ENCODE measurements at places on chromosomes 6 and 20.

GRCh38 chr6:160455081-160455480 is 106.9 kb downstream of the SLC22A3 start:
- DNase-seq: no peak

DNA sequence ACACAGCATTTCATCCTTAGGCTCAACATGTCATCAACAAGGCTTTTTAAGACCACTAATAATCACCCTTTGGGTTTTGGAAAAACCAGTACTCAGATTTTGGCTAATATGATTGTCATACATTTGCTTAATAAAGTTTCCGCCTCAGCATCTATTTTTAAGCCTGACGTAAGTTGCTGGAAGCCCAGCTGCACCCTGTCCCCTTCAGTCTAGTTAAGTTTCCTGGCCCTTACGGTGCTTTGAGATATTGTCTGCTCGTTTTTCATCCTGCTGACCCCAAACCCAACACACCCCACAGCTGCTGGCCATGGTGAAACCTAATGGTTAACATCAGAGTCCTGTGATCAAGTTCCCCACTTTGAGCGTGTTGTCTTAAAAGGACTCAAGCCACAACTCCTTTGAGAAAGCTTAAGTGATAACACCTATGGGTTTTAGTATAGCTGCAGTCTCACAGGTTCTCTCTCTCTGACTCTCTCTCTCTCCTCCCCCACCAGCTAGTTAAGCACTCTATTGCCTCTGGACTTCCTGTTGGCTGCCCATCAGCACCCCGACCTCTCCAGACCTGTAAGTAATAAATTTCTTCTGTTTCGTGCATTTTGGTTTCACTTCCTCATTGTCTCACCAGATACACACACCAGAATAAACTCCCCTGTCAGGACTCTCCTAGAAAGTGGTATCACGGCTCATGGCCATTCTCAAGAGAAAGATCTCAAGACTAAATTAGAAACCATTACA is 802.0 kb downstream of the C6orf118 start:
- no peak for DNase-seq

DNA sequence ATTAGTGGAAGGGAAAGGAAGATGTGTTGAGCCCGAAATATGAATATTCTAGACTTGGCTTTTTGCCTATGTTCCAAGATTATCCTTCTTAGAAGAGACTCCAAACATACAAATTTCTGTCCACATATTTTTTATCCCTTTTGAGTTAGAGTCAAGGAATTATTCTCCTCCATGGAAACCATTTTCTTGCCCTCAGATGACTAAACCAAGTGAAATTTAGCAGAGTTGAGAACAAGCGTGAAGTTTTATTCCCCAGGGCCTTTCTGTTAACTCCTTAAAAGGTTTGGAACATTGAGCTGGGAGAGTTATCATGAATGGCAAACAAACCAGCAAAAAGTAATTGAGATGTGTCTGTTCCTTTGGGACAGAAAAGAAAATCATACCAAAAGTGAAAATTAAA is 286.1 kb upstream of the PLCB4 start:
- no peak for DNase-seq

GRCh38 chr6:31651602-31652191 is 764 bp downstream of the BAG6 start:
- no peak for DNase-seq

GRCh38 chr6:390914-391558 is 516 bp upstream of the IRF4 start:
- DNase-seq: no peak

- DNase-seq: no peak
Measured at GRCh38 chr20:61404303-61404702, 152.2 kb downstream of the CDH4 start.

DNA sequence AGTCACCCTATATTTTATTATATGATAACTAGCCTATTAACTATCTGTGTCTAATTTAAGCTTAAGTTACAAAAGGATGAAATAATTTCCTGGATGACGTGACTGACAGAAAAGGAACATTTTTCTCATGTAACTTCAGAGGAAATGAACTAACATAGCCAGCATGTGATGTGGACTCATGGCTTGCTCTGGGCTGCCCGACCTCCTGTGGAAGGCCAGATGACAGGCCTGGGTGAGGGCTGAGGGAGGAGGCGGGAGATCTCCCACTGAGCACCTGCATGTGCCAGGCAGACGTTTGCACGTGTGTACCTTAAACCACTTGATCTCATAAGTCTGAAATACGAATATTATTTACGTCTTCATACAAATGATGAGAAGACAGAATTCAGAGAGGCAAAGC is 321.1 kb downstream of the SYNE1 start:
- DNase-seq: no peak

GRCh38 chr6:120200853-120201252 is 851.3 kb upstream of the MAN1A1 start:
- no peak for DNase-seq

GRCh38 chr6:36615018-36615761 is 21.0 kb downstream of the SRSF3 start:
- DNase-seq: no peak

DNA sequence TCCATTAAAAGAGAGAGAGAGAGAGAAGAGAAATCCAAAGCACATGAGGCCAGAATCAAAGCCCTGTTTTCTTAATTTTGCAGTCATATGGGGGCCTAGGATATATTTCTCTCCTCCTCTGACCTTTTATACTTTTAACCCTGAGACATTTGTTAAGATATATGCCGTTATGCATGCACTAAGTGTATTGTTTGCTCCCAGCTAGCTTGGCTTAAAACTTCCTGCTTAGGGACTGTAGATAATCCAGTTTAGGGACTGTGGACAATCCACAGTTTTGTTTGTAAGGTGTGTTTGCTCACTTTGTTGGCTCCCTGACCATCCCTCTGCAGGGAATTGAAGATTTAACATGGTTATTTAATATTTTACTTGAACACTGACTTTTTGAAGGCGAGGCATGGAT is 166.3 kb upstream of the TSHZ2 start:
- no peak for DNase-seq

- no peak for DNase-seq
Measured at GRCh38 chr20:48448666-48449600, 378.9 kb downstream of the PREX1 start.

- no peak for DNase-seq
Measured at GRCh38 chr6:14128012-14128411, 10.4 kb downstream of the CD83 start.

DNA sequence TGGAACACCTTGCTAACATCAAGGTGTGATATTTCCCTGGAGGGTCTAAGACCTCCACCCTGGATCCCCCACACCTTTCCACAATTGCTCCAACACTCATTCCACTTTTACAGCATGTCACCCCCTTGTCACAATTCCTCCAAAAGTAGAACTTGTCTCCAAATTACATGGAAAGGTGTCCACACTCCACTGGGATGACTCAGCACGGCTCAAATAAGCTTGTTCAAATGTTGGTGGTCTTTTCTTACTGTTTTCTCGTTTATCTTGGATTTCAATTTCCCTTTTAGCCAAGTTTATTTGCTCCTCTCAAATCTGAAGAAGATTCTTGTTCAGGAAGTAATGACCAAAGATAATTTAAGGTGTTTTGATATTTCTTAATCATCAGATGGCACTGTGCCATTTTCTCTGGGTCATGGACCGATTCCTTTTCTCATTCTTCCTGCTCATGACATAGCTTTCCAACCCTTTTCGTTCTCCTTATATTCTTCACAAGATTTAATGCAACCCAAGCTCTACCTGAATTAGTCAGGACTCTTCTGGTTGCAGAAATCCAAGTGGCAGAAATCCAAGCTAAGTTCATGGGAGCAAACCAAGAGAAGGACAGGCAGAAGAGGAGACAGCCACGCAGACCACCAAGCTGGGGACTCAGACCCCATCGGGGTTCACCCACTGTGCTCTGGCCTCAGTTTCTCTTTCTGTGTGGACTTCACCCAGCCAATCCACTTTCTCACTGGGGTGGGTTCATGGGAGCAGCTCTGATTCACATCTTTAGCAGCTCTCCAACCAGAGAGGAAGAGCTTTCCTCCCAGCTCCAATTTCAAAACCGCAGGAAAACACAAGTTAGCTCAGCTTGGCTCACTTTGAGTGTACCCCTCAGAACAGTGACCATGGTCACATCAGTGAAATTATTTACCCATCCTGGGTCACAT is 110.5 kb upstream of the CDYL start:
- DNase-seq: no peak

DNA sequence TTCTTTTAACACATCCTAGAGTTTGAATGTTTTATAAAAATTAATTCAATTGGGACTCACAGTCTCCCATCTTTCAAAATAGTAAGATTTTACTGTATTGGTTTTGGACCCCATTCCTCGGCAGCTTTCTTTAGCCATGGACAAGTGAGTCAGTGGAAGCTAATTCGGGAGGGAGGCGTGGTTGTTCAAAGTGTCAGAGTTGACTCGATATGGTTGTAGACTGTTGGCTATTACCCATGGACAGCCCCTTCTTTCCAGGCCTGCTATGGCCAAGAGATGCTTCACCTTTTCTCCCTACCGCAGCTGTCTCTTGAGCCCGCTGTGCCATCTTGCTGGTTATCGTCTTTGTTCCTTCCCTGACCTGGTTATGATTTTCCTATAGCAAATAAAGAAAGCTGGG is 243.0 kb downstream of the CD83 start:
- DNase-seq: no peak

DNA sequence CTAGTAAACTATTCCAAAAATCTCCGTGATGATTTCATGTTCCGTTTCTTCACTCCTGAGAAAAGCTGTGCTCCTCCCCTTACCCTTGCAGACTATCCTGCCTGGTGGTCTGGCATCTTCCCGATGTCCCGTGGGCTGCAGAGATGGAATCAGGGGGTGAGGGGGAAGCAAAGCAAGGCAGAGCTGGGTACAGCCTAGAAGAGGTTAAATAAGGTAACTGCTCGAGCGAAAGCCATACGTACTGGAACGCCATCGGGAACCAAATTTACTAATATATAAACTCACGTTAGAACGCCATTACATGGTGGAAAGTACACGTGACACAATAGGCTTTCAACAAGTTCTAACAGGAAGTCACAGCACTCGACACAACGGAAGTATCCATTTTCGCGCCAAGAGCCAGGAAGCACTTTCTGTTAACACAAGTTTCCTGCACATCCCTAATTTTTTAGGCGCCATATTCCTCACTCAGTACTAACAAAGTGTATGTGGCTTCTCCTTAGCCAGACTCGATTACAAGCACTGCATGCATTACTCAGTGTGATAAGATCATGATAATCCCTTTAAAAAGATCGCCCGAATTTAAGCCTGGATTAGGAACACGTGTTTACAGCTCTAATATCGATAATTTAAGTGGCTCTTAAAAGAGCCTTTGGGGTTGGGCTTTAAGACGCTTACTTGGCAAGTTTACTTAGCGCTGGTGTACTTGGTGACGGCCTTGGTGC is 101.6 kb upstream of the PRSS16 start:
- peak; percentile 86 for DNase-seq

DNA sequence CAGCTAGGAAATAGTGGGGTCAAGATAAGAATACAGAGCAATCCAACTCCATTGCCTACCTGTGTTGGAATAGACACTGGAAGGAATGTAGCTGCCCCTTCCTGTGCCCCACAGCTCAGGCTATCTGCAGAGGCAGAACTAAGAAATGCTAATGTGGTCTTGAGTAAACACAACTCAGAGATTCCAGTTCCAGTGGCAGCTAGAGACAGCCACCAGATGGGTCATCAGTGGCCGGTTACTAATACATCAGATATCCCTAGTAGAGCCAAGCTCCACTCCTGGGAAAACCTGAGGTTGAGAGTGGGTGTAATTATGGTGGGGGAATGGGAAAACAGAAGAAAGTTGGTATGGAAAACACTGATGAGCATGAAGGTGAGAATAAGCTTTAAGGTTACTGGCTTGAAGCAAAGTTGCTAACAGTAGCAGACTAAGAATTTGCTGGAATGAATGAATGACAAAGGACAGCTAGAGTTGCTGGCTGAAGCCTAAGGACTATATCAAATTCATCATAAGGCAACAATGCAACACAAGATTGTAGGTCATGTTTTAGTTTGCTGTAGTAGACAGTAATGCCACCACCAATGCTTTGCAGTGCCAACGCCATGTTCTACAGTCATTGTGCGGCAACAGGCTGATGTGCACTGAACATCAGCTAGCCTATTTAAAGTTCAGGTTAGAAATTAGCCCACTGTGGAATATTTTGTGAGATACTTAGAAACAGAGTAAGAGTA is 28.3 kb upstream of the FAM83C start:
- no peak for DNase-seq

- DNase-seq: no peak
Measured at GRCh38 chr6:84739866-84740208, 24.6 kb downstream of the TBX18 start.

GRCh38 chr6:21713481-21713880 is 119.9 kb downstream of the SOX4 start:
- no peak for DNase-seq

DNA sequence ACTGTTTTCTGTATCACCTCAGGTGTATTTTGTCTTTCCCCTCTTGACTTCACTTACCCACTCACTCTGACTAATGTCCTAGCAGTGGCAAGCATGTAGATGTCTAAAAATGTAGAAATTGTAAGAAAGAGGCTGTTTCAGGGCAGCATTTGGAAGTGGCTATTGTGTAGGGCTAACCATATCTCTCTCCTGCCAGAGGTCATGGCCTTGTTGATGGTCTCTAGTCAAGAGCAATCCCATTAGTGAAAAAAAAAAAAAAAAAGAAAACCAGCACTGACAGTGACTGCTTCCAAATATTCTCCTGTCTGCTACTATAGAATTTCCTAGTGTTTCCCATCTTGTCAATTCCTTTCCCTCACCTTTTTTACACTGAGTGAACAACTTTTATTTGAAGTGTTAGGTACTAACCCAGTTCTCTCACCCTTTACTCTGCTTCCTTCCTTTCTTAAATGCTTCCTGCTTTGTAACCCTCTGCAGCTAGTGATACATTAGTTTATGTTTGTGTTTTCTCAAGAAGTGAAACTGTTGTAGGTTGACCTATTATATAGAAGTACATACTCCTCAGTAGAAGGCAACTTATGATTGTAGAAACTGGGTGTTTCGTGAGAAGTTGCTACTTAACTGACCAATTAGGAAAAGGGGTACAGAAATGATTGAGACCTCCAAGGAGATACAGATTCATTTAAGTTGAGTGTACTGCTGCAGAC is 174.1 kb upstream of the PTPRK start:
- DNase-seq: no peak

DNA sequence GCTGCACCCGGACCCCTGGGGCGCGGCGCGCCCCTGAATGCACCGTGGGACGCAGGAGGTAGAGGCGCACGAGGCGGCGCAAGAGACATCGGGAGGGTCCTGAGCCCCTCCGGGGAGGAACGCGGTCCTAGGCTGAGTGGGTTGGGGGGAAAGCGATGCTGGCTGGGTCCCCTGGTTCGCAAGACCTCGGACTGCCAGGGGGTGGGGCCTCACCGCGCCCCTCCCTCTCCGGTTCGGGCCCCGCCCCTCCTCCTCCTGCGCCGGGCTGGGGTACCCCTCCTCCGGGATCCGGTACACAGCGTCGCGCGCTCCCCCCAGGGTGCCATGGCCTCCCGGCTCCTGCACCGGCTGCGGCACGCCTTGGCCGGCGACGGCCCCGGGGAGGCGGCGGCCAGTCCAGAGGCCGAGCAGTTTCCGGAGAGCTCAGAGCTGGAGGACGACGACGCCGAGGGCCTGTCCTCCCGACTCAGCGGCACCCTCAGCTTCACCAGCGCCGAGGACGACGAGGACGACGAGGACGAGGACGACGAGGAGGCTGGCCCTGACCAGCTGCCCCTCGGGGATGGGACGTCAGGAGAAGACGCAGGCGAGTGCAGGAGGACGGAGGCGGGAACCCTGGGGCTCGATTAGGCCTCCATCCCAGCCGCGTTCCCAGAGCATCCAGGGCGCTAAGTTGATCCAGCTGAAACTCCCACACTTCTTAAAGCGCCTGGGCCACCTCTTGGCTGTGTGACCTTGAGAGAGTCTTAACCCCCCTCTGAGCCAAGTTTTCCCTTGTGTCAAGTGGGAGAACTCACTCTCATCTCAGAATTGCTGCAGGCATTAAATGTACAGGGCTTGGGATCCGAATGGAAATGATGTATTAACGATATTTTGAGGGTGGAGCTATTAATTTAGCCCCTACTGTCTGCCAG is 541 bp downstream of the SNX21 start:
- DNase-seq: peak; percentile 47

All from HS-27A (cell line).